Natural killer cell treated with Interleukin-12 subunit alpha and Interleukin-12 subunit beta and Interleukin-15 and Interleukin-18, amount 100 ng/mL, for 72 hours (primary cell): ENCODE measurements at places on chromosomes 4 and X.

- no peak for DNase-seq
Measured at GRCh38 chrX:39577206-39577984, 520.4 kb downstream of the BCOR start.

DNA sequence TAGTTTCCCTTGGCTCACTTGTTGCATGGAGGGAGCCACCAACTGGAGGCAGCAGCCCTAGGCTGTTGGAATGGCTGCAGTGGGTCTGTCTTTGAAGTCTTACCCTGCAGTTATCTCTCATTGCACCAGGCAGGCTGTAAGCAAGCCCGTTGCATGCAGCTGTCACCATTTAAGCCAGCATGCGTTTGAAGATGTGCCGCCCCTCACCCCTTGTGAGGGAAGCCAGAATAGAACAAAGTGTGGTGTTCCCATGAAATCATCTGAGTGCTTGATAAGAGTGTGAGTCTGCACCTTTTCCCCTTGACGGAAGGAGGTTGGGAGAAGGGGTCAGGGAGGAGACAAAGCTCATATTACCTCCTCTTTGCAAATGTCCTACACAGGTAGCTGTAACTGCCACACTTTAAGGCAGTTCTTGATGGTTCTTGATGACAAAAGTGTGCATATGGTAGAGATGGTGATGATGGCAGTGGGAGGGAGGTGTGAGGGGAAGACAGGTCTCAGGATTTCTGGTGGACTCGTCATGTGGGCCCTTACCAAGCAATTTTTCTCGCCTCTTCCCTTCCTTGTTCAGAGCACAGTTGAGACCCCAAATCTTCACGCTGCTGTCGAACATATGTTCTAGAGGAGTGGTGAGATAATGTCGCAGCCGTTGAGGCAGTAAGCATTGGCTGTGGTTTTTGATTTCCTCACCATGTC is 191.4 kb upstream of the LEF1 start:
- no peak for DNase-seq

GRCh38 chrX:57737881-57738280 is 57.8 kb upstream of the NLRP2B start:
- no peak for DNase-seq

DNA sequence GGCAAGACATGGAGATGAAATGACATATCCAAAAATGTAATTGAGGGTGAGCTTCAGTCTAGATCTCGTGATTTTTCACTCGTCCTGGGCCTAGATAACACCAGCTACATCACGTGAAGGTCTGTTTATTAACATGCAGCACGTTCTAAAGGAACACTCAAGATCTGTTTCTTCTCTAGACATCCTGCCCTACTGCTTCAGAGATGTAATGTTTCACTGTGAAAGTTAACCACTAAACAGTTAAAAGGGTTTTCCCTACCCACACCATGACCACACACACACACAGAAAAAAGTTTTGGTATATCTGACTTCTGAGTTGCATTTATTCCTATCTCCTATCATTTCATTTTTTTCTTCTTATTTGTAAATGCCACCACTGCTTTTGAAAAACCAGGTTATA is 52.3 kb upstream of the SMIM31 start:
- DNase-seq, result no peak

DNA sequence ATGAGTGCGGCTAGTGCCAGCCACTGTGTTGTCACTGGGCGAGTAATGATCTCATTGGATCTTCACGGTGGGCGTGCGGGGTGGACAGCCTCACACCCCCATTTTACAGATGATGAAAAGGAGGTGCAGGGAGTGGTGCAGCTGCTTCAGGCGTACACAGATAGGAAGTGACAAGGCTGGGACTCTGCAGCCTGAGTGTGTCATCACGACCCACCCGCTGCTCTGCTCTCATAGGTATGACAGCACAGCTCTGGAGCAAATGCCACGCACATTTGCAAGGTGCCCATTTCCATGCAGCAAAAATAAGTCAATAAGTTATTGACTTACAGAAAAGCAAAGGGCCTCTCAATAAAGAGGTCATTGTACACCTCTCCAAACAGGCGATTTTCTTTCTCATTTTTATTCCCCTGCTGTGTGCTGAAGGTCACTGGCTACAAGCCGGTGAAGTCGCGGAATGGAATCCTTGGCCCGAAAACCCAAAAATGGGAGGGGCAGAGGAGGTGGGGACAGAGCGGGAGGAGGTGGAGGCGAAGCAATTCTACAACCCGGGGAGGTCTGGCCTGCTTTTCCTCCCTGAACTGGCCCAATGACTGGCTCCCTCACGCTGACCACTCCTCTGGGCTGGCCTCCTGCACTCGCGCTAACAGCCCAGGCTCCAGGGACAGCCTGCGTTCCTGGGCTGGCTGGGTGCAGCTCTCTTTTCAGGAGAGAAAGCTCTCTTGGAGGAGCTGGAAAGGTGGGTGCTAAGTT is at the start of gene SOD3:
TSS of gene SOD3 (plus strand) at position 658 of the 750 bp plus-strand sequence. CDS start 3,949 bp downstream, outside the sequence.
- no peak for DNase-seq

- DNase-seq, result no peak
Measured at GRCh38 chrX:137743414-137743813, 177.5 kb downstream of the ZIC3 start.

DNA sequence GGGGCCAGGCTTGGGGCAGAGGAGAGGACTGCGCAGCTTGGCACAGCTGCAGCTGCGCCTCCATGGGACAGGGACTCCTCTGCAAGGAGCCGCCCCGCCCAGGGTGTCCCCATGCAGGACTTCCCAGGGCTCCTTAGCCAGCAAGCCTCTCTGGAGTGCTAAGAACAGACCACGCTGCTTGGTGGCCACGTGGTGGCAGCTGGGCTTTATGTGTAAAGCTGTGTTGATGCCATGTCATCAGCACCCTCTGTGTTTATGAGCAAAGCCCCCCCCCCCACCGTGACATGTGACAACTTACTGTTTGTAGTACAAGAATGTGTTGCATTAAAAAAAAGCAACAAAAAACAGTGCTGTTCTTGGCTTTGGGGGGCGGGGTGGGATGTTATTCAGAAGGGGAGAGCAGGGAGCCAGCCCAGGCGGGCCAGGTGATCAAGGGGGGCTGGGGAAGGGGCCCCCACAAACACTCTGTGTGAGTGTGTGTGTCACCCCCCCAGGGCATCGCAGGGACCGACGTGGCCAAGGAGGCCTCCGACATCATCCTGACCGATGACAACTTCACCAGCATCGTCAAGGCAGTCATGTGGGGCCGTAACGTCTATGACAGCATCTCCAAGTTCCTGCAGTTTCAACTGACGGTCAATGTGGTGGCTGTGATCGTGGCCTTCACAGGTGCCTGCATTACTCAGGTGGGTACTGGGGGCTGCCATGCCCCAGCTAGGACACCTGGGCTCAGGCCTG is 40.3 kb downstream of the ATP2B3 start:
- no peak for DNase-seq

- no peak for DNase-seq
Measured at GRCh38 chr4:137572163-137572562, 39.9 kb upstream of the PCDH18 start.

DNA sequence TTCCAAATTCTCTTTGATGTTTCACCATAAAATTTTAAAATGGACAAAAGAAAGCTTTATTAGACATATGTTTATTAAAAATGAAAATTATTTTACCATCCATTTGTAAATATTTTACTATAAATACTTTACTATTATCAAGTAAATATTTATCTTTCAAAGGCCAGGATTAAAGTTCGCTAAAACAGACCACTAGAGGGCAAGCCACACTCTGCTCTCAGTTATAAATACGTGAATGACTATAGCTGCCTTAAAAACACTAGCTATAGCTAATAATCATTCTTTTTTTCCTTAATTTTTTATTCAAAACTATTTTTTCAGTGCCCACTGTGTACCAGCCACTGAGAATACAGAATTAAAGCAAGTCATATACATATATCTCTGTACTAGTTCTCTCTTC is 38.6 kb downstream of the UNC5C start:
- no peak for DNase-seq

DNA sequence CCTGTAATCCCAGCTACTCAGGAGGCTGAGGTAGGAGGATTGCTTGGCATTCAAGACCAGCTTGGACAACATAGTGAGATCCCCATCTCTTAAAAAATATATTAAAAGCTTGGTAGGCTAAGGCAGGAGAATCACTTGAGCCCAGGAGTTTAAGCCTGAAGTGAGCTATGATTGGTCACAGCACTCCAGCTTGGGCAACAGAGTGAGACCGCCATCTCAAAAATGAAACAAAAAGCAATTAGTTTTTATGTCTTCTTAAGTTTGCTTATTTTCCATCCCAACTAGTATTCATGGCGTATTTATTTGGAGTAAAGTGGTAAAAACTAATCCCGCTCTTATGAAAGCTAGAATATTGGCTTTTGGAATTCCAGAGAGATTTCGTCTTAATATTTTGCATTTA is 25.4 kb upstream of the PDE5A start:
- no peak for DNase-seq

GRCh38 chr4:6369511-6369910 is 99.9 kb downstream of the WFS1 start:
- no peak for DNase-seq

- DNase-seq, result no peak
Measured at GRCh38 chr4:108172753-108173598, 4.2 kb upstream of the LEF1 start.

GRCh38 chr4:40114206-40114605 is 57.6 kb downstream of the N4BP2 start:
- DNase-seq, result no peak

- DNase-seq, result no peak
Measured at GRCh38 chr4:81227968-81228367, 12.9 kb upstream of the PRKG2 start.

DNA sequence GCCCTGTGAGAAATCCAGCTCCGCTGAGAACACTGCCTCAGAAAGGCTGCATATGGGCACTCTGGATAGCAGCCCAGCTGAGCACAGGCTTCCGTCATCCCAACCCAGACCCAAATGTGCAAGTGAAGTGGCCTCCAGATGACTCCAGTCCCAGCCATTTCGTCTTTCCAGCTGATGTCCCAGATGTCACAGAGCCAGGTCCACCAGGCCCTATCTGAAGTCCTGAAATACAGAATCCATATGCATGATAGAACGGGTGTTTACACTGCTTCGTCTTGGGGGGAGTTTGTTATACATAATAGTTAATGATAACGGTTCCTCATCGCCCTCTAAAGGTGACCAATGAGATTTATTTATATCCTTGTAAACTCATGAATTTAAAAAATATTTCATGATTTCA is 72.6 kb upstream of the TRIM2 start:
- no peak for DNase-seq

DNA sequence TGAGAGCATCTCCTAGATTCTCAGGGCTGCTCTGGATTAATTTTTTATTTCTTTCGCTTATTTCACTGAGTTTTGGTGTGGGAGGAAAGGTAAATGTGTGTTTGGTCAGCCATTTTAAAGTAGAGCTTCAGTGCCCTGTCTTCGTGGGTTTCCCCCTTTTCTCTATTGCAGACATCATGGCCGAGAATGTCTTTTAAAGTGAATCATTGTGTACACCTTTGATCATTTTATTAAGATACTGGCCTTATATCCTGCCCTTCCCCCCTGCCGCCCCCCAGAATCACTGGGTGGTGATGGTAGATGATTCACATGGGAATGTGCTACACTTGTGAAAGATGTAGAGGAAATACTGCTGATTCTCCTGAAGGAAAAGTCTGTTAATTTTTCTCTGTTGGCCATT is 23.8 kb downstream of the CDKL5 start:
- DNase-seq, result no peak

DNA sequence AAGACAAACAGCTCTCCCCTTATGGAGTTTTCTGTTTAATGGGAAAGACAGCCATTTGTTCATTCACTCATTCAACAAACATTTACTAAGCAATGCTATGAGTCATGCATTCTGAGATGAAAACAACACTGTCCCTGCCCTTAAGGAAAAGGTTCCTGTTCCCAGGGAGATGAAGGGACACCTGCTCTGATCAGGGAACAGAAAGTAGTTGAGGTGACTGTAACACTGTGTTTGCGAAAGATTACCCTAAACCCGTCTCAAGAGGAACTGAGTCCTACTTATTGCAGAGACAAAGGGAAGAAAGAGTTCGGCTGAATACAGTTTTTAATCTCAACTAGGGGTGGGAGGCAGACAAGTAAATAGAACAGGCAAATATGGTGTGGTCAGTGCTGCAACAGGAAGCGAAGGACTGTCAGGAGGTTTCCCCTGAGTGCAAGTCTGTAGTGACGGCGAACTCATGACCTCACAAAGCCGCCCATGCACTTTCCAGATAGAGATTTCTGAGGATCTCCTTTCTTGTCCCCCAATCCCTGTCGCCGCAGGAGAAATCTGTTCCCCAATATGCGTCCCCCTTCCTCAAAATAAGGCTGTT is 712 bp downstream of the STX18 start:
- no peak for DNase-seq

GRCh38 chrX:69107231-69107739 is 58.0 kb downstream of the PJA1 start:
- no peak for DNase-seq

GRCh38 chrX:42627891-42628290 is 150.1 kb downstream of the PPP1R2C start:
- no peak for DNase-seq

- no peak for DNase-seq
Measured at GRCh38 chr4:47705326-47705981, 132.4 kb downstream of the CORIN start.
